Smooth muscle cell of the pulmonary artery (primary cell): ENCODE measurements at places on chromosomes 16 and 17. TPM values are rescaled to one million over a fixed set of nuclear protein-coding genes. Genes with fewer than 3 reads are reported as not detected.

Gene CBLN1
- total RNA-seq, result 0.03 TPM in 1 of 2 replicates, not detected in the other

Gene ITGB4
- 0.13 and 0.69 TPM in 2 replicates for total RNA-seq

Gene HOXB2
- 7.5 and 12.0 TPM in 2 replicates for total RNA-seq

Gene MCRIP2
- total RNA-seq, result 11.3 and 19.8 TPM in 2 replicates

Gene CACNA1H
- total RNA-seq, result 12.6 and 17.0 TPM in 2 replicates

Gene ARHGDIG
- 1.1 and 1.4 TPM in 2 replicates for total RNA-seq

Gene CDH8
- total RNA-seq, result 0.10 and 0.13 TPM in 2 replicates

Gene BAIAP3
- 1.2 and 1.3 TPM in 2 replicates for total RNA-seq

Gene EARS2
- total RNA-seq, result 42.0 and 67.0 TPM in 2 replicates

Gene SEPTIN1
- total RNA-seq, result 0.13 and 0.17 TPM in 2 replicates

Gene TBX4
- total RNA-seq, result 0.07 TPM in 1 of 2 replicates, not detected in the other

Gene TMC7
- 0.85 and 2.7 TPM in 2 replicates for total RNA-seq

Gene SRL
- 0.13 TPM in 1 of 2 replicates, not detected in the other for total RNA-seq

Gene CA10
- not detected in 2 replicates for total RNA-seq

Gene COX6A2
- total RNA-seq, result not detected in 2 replicates

Gene HSD17B1
- total RNA-seq, result 2.0 and 5.7 TPM in 2 replicates

Gene FAM117A
- total RNA-seq, result 4.7 and 6.0 TPM in 2 replicates

Gene PNMT
- total RNA-seq, result 0.07 TPM in 1 of 2 replicates, not detected in the other

Gene TADA2A
- total RNA-seq, result 16.8 and 17.8 TPM in 2 replicates

Gene MPV17L
- 0.78 and 2.1 TPM in 2 replicates for total RNA-seq

Gene AGRP
- total RNA-seq, result not detected in 2 replicates

Gene SCN4A
- under 0.01 and 0.07 TPM in 2 replicates for total RNA-seq

Gene MRC2
- 641 and 900 TPM in 2 replicates for total RNA-seq

Gene OR1A1
- total RNA-seq, result not detected in 2 replicates

Gene HS3ST3A1
- 0.99 and 2.9 TPM in 2 replicates for total RNA-seq

Gene KRTAP16-1
- not detected in 2 replicates for total RNA-seq

Gene KCNG4
- total RNA-seq, result not detected in 2 replicates

Gene ANKFY1
- 58.6 and 66.1 TPM in 2 replicates for total RNA-seq

Gene LRRC59
- total RNA-seq, result 158 and 162 TPM in 2 replicates

Gene C16orf96
- 0.07 TPM in 1 of 2 replicates, not detected in the other for total RNA-seq

Gene CANT1
- 74.3 and 74.7 TPM in 2 replicates for total RNA-seq

Gene KRT14
- total RNA-seq, result 0.59 and 1.3 TPM in 2 replicates

Gene LRRC37B
- 10.7 and 13.5 TPM in 2 replicates for total RNA-seq

Gene C16orf92
- not detected in 2 replicates for total RNA-seq
